Hindlimb muscle (tissue), 1 donor: ENCODE measurements at places on chromosomes 16 and 17.

- DNase-seq: peak; percentile 72
Measured at GRCh38 chr16:66250686-66251431, 115.6 kb upstream of the CDH5 start.

GRCh38 chr16:87412371-87412995 is 20.3 kb downstream of the MAP1LC3B start:
- DNase-seq: no peak

DNA sequence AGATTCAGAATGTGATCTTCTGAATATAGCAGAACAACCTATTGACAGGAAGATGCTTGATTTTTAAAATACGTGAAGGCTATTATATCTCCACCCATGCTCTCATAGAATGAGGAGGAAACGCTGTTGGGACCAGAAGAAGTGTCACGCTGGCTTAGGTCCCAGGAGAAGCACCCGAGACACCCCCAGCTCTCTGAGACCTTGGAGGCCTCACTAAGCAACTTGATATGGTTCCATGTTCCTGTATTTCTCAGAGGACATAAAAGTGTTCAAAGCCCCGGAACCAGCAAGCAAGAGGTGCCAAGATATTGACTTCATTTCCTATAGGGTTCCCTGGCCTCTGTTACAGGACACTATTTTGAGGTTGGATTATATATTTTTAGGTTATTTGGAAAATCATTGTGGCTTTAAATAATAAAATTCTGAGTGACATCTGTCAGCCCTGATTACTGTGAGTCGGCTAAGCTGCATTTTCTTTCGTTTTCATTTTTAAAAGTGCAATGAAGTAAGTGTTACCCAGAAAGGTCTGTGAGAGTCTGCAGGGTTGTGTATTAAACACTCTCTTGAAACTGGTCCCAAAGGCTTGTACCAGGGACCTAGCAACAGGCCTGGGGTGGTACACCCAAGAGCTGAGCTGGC is 400.0 kb downstream of the SOX9 start:
- DNase-seq: no peak

DNA sequence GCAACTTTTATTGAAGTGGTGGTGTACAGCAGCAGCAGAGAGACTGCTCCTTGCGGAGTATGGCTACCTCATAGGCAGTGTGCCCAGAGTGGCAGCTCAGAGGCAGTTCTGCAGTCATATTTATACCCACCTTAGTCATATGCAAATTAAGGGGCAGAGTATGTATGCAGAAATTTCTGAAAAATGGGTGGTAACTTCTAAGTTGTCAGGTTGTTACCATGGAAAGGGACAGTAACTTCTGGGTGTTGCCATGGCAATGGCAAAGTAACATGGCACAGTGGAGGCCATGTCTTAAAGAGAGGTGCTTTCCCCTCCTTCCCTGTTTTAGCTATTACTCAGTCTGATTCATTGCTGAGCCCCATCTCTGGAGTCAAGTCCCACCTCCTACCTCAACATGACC is 53.4 kb downstream of the MEOX1 start:
- DNase-seq: no peak

GRCh38 chr17:78747488-78747887 is 34.6 kb downstream of the CYTH1 start:
- DNase-seq: no peak

DNA sequence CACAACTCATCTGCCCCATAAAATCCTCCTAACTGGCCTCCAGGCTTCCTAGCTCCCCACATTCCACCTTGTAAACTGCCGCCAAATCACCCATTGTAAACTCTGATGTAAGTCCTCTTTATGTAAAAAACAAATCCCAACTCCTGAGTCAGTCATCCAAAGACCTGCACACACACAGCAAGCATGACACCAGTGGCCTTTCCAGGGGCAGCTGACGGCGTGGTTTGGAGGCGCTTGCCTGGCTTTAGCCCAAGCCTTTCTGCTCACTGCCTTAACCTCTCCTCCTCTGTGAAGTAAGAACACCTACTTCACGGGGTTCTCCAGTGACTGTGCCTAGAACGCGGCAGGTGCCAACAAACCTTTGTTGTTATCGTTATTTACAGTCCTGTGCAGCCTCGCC is 14.0 kb downstream of the UBE2O start:
- no peak for DNase-seq

GRCh38 chr17:44408786-44409185 is 19.3 kb upstream of the ITGA2B start:
- no peak for DNase-seq

- no peak for DNase-seq
Measured at GRCh38 chr17:48717367-48718226, 4.7 kb downstream of the PRAC1 start.

- DNase-seq: no peak
Measured at GRCh38 chr17:37458805-37459204, 30.9 kb upstream of the DUSP14 start.

DNA sequence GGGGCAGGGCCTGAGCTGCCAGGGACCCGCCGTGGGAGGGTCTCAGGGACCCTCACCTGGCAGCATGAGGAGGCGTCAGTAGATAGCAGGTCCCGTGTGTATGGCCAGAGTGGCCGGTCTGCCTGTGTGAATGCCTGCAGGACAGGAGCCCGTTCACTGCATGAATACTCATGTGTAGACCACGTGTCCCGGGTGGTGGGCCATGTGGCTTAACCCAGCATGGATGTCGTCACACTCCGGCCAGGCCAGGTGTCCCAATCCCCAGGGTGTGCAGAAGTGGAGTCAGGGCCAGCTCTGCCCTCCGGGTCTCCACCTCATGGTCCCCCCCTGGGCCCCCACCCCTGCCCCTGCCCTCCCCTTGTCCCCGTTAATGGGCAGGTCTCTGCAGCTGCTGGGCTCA is 53.7 kb downstream of the BAHCC1 start:
- DNase-seq: no peak
